ENCODE measurements at places on chromosomes 11 and 22.

GRCh38 chr22:29816128-29816527, 21.9 kb downstream of the ASCC2 start:
- peak; percentile 18 for DNase-seq

DNA sequence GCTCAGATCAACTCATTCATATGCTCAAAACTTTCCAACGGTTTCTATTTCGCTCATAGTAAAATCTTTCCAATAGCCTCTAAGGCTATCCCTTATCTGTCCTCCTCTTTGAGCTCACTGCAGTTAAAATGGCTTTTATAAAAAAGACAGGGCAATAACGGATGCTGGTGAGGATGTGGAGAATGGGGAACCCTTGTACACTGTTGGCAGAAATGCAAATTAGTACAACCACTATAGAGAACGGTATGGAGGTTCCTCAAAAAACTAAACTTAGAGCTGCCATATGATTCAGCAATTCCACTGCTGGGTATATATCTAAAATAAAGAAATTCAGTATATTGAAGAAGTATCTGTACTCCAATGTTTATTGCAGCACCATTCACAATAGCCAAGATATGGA, 345.6 kb downstream of the DLG2 start:
- no peak for DNase-seq

DNA sequence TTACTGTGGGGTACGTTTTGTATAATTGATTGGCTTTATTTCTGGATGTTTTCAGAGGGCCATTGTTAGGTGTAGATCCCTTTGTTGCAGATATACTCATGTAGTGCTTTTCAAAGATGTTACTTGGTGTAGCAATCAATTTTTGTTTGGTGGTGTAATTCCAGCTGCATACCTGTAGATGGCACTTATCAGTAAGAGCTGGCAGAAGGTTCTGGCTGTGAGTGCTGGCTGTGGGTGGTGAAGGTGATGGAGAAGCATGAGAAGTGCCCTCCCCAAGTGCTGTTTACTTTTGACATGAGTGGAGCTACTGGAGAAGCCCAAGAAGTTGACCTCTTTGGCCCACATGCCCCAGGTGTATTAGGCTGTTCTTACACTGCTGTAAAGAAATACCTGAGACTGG, 1074.9 kb downstream of the FAM181B start:
- no peak for DNase-seq

DNA sequence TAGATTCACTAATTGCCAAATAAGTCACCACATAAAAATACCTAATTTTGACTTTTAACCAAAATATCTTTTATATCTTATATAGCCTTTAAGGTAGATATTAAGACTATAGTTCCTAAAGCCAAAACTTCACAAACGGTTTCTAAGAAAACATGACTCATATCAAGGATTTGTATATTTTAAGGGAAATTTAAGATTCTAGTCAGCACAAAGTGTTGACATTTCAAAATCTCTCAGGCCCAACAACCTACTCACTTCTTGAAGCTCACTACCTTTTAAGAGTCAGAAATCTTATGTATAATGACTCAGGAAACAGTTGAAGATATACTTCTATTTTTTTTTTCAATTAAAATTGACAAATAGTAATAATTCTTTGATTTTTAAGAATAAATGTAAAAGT, 221.9 kb downstream of the SBF2 start:
- DNase-seq, result no peak

DNA sequence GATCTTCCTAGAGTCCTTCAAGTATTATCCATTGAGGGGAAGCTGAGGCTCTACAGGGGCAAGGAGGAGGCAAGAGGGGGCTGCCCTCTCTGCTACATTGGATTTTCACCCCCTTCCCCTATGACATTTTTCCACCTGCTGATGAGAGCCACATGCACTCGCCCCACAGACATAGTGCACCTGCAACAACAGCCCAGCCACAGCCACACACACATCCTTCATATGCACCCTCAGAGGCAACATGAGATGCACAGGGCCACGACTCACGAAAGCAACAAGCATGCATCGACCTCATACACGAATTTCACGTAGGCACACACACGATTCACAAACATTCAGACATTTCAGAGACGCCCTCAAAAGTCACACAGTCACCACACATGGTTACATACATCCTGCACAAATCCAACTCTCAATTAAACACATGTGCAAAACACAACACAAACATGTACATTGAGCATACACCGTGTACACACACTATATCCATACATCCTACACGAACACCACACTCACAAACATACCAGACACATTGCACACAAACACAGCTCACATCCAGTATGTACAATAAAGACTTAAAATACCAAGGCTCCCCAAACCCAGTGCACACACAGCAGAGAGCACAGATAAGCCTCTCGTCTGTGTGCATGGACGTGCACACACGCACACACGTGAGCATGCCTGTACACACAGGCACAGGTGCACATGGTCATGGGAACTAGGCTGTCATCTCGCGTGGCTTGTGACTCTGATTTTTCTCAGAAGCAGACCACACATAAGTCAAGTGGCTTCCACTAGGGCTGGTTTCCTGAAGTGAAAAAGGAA, 6.3 kb upstream of the LRRC32 start:
- DNase-seq, result no peak

GRCh38 chr11:120912915-120913314, 111.0 kb upstream of the TBCEL start:
- no peak for DNase-seq

DNA sequence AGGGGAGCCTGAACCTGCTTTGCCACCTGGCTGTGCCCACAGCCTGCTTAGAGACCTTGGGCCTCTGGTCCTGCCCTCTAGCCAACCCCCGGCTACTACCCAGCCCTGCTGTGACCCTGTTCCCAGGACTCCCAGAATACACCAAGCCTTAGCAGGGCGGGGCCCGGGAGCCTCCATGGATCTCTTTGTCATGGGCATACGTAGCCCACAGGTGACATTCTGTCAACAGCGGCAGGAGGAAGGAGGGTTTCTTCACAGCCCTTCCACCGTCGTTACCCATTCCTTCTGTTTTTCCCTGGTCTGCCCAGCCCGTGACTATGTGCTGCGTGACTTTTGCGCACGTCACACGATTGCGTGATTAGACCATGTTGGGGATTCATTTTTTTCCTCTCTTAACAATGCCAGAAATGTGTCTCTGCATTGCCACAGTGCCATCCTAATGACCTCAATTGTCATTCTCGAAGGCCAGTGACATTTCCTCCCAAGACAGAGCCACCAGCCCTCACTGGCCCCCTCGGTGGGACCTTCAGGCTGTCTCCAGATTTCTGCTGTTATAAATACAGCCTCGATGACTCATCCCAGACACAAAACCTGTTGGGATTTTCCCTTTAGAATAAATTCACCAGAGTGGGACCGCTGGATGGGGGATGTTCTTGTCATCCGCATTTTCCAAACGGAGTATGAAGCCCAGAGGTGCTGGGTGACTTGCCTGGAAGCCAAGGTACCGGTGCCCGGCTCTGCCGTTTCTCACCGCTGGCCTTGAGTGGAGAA, 9.0 kb downstream of the SYT12 start:
- DNase-seq, result no peak

- DNase-seq, result no peak
Measured at GRCh38 chr11:66595245-66595904, 2.4 kb downstream of the CCS start.

GRCh38 chr11:8288824-8289491, 25.3 kb upstream of the LMO1 start:
- DNase-seq, result no peak
